ENCODE measurements at places on chromosomes 1 and 21.

DNA sequence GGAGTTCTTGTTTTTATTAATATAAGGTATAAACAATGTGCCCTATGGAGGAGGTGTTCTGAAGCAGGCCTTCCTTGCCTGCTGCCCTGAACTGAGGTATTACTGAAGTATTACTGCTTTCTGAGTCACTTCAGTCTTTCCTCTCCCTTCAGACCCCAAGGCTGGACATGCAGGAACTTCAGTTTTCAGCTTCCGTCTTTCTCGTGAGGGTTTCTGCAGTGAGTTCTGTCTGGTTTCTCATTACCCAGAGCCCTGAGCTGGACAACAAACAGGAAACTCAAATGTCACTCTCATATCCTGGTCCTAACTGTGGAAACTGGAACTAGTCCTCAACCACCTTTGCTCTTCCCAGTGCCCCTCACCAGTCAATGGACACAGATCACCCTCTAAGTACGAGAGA, 46.8 kb downstream of the ELAVL4 start:
- no peak for DNase-seq

DNA sequence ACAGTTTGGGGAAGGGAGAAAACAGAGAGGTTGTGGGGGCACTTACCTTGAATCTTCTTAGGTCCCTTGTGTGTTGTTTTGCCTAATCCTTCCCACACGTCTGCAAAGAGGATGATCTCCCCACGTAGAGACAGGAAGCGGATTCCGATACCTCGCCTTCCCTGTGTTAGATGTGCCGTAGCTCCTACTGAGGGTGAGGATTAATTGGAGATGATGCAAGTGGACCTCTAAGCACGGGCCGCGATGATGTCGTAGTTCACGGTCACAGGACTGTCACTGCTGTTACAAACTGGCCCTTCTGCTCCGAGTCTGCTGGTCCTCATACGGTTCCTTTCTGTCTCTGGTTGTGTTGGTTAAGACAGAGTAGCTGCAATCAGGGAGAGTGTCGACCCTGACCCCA, 27.7 kb downstream of the GALNT2 start:
- no peak for DNase-seq

DNA sequence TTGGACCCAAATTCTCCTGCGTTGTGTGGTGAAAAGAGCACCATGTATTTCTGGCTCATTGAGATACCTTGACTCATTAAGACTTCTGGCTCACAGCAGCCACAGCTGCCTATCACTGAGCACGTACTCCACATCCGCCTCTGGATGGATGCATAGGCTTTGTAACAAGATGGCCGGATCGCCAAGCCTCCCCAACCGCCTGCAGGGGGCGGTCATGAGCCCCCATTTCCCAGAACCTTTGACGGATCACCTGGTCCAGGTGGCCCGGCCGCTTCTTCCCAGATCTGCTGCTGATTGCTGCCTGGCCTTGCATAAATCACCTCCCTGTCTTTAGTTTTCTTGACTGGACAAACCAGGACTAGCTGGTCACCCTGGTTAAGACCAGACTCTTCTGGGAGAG, 156.5 kb upstream of the KLHDC7A start:
- DNase-seq = no peak

DNA sequence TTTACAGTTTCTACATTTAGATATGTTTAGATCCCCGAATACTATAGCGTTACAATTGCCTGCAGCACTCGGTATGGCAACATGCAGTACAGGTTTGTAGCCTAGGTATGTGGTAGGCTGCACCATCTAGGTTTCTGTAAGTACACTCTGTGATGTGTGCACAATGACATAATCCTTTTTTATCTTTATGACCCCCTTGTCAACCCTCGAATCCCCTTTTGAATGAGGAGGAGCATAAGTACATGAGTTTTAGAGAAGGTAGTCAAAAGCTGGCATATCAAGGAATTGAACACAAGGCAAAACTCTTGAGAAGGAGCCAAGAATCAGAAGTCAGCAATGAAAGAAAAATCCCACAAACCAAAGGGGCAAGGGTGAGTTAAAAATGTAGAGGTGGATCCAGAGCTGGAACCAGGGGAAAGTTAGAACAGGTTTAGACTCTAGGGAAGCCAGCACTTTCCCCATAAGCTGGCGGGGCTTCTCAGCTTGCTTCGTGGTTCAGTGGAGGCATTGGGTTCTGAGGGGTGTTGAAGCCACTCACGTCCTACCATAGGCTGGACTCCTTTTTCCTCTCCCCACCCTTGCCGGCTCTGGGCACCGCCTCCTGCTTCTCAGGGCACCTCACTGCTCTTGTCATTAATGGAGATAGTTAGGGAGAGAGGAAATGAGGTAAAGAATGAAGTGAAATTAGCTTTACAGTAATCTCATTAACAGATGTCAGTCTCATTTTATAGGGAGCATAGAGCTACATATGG, 31.3 kb downstream of the OLFML3 start:
- no peak for DNase-seq

Data from hematopoietic multipotent progenitor cell (in vitro differentiated cells).